ENCODE measurements at places on chromosomes 1 and 21. TPM values are rescaled to one million over a fixed set of nuclear protein-coding genes. Genes with fewer than 3 reads are reported as not detected.

- no peak for DNase-seq
- no peak overlapping the region for H3K27ac ChIP-seq
- H3K36me3 ChIP-seq: peaks cover 42% of the 10 kb centered on the region
- H3K27me3 ChIP-seq: no peaks in the 10 kb centered on the region
- no peak overlapping the region for H3K4me3 ChIP-seq
Measured at GRCh38 chr1:243273506-243273905, 17.7 kb downstream of the SDCCAG8 start.

DNA sequence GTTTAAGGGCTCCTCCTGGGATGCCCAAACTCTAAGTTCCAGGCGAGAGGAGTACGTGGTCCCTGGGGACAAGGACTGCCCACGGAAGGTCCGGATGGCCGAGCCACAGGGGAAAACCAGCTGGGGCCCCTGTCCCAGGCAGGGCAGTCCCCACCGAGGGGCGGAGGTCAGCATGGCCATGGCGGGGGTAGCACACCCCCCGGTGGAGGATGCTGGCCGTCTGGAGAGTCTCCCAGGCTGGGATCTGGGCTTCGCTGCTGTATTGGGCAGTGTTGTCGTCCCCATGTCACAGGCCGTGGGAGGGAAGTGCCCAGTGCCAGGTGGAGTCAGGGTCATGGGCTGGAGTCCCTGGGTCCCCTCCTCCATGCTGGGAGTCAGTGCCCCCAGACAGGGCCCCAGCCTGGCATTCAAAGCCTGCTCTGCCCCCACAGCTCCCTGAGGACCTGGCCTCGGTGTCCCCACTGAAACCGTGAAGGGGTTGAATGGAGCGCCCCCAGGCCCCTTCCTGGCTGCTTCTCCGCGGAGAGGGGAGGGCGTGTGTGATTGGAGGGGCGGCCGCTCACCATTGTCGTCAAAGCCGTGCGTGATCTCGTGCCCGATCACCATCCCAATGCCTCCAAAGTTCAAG, 6.8 kb downstream of the PRXL2B start:
- H3K36me3 ChIP-seq: no peaks in the 10 kb centered on the region
- no peaks in the 10 kb centered on the region for H3K27me3 ChIP-seq
- DNase-seq: peak; percentile 47
- no peaks in the 10 kb centered on the region for H3K4me1 ChIP-seq
- H3K4me3 ChIP-seq: no peak overlapping the region
- H3K27ac ChIP-seq: no peak overlapping the region

DNA sequence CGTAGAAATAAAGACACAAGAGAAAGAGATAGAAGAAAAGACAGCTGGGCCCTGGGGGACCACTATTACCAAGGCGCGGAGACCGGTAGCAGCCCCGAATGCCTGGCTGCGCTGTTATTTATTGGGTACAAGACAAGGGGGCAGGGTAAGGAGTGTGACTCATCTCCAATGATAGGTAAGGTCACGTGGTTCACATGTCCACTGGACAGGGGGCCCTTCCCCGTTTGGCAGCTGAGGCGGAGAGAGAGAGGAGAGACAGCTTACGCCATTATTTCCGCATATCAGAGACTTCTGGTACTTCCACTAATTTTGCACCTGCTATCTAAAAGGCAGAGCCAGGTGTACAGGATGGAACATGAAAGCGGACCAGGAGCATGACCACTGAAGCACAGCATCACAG, 4.1 kb upstream of the TPRG1L start:
- no peaks in the 10 kb centered on the region for H3K27me3 ChIP-seq
- H3K4me1 ChIP-seq: peaks cover 9% of the 10 kb centered on the region
- DNase-seq: no peak
- no peaks in the 10 kb centered on the region for H3K36me3 ChIP-seq
- no peak overlapping the region for H3K27ac ChIP-seq

The TACSTD2 gene
- 1.3 TPM for total RNA-seq

DNA sequence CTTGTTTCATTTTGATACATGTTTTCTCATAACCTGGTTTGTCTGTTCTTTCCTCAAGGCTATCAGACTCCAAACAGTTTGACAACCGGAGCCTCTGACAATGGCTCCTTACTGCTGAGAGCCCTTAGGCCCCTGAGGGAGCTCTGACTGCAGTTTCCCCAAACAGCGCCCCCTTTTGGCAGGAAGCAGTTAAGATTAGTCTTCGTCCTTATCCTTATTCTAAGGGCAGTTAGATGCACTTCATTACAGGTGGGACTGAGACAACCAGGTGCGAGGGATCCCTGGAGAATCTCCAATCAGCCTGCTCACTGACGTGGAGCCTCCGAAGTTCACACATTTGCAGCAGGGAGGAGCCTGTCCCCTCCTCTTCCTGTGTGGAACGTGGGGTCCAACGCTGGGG, 393.1 kb downstream of the BRINP3 start:
- H3K4me1 ChIP-seq: no peaks in the 10 kb centered on the region
- no peak overlapping the region for H3K4me3 ChIP-seq
